ENCODE measurements at places on chromosomes 4 and X. TPM values are rescaled to one million over a fixed set of nuclear protein-coding genes. Genes with fewer than 3 reads are reported as not detected.

DNA sequence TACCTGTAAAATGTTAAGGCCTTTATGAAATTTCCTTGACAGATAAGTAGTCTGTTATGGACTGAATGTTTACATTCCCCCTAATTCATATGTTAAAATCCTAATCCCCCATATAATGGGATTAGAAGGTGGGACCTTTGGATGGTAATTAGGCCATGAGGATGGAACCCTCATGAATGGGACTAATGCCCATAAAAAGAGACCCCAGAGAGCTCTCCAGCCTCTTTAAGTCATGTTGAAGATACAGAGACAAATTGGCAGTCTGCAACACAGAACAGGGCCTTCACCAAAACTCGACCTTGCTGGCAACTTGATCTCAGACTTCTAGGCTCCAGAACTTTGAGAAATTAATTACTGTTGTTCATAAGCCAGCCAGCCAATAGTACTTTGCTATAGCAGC, 1344.5 kb upstream of the PCDH7 start:
- H3K4me1 ChIP-seq, result no peaks in the 10 kb centered on the region
- H3K27me3 ChIP-seq, result no peaks in the 10 kb centered on the region
- H3K4me3 ChIP-seq, result no peak overlapping the region
- H3K36me3 ChIP-seq, result no peaks in the 10 kb centered on the region
- DNase-seq, result no peak

DNA sequence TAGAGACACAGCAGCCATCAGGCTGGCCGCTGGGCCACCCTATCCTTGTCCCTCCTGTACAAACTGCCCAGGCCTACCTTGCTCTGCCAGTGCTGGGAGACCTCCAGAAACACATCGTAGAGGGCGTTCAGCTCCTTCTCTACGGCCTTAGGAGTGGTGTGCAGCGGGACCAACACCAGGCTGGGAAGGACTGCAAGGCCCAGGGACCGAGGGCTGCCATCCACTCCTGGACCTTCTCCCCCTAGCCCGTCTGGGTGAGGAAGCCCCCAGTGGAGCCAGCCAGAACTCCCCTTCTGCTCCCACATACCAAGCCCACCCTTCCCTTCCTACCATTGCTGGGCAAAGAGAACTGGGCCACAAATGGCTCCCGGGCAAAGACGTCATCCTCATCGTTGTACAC, 5.0 kb downstream of the RPL10 start:
- H3K4me3 ChIP-seq, result no peak overlapping the region
- H3K27me3 ChIP-seq, result no peaks in the 10 kb centered on the region
- peaks cover 27% of the 10 kb centered on the region for H3K36me3 ChIP-seq

DNA sequence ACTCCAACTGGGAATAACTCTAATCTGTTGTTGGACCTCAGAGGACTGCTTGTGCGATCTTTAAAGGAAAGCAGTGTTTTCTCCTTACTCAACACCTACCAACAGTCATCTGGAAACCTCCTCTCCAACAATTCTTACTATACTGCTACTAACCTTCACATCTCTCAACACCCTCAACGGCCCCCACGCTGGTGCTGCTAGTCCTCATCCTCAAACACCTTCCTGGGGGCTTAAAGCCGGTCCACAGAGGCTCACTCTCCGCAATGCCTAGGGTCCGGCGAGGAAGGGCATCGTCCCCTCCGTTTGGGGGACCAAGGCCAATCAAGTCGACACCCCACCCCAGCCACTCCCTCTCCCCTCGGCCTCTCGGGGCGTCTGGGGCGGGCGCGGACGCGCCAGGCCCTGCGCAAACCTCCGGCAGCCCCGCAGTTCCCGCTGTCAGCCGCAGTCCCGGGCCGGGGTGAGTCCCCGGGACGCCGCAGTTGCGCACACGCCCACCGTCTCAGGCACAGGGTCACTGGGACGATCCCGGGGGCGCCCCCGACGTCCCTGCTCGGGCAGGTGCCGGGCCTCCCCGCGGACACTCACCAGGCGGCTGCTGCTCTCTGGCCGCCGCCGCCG, 418 bp downstream of the TAB3 start:
- no peaks in the 10 kb centered on the region for H3K36me3 ChIP-seq
- DNase-seq, result no peak
- peak overlapping the region; percentile 84 for H3K27ac ChIP-seq
- no peaks in the 10 kb centered on the region for H3K27me3 ChIP-seq

- no peaks in the 10 kb centered on the region for H3K36me3 ChIP-seq
- no peaks in the 10 kb centered on the region for H3K4me1 ChIP-seq
- H3K27me3 ChIP-seq, result no peaks in the 10 kb centered on the region
- DNase-seq, result no peak
- H3K27ac ChIP-seq, result no peak overlapping the region
Observed at GRCh38 chrX:39150220-39150619, 349.0 kb downstream of the MID1IP1 start.

The MRFAP1 gene
- total RNA-seq, result 170 TPM

DNA sequence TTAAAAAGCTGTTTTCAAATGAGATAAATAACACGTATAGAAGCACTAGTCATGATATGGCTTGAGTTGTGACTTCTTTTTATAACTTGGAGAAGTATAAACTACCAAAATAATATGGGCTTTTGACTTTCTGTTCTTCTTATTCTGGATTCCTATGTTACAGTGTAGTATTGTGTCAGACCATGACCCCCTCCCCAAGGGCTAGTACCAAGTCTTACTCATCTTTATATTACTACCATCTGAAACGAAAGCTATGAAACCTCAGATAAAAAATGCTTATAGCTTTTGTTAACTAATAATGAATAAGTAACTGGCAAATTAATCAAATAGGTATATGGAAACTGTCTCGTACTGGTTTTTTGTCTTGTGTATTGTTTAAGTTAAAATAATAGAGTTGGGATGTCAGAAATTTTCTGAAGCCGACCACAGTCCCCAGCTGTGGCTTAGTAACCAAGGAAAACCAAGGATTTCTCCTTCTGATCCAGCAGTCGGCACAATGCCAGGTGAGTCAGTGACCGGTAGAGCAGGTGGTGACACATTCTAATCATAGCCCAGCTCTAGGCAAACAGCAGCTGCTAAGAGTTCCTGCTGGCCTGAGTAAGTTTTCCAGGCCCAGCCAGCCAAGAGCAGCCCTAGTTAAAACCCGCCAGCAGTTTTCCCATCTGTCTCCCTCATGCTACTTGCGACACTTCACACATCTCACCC, 163.3 kb upstream of the PRDX4 start:
- no peaks in the 10 kb centered on the region for H3K36me3 ChIP-seq
- peak; percentile 76 for DNase-seq
- no peaks in the 10 kb centered on the region for H3K27me3 ChIP-seq
- H3K27ac ChIP-seq, result peak overlapping the region; percentile 41
- no peaks in the 10 kb centered on the region for H3K4me1 ChIP-seq

DNA sequence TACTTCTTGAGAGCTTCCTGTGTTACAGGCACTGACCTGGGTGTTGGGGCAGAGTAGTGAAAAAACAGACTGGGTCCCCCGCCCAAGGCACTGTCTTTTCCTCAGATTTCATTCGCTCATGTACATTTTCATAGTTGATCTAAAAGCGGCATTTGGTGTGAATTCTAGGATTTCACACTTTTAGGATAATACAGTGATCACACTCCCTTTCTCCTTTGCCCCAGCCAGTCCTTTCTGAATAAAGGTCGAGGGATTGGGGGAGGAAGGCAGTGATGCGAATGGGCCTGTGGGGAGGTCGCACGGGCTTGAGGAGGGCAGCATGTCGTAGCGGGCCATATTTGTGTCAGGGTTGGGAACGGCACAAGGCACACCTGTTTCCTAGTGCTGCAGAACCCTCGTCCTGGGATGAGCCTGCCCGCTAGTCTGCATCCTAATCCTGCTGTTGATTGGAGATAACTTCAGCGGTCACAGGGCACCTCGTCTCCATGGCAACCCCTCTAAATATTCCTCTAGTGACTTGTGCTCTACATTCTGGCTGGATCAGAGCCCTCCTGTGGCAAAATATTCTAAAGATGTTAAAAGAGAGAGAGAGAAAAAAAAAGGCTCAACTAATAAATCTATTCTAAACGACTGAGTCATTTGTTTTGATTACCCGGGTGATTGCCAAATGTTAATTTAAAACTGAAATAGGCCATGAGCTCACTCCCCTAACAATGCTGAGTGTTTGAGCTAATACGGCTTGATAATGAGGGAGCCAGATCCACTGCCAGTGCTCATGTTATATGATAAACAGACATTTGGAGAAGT, 21.8 kb downstream of the FHL1 start:
- H3K27me3 ChIP-seq, result no peaks in the 10 kb centered on the region
- no peaks in the 10 kb centered on the region for H3K36me3 ChIP-seq
- H3K27ac ChIP-seq, result peak overlapping the region; percentile 76
- no peaks in the 10 kb centered on the region for H3K4me1 ChIP-seq

GRCh38 chr4:87120010-87120409, 100.4 kb downstream of the KLHL8 start:
- H3K27me3 ChIP-seq, result no peaks in the 10 kb centered on the region
- H3K4me3 ChIP-seq, result peak overlapping the region; percentile 36
- DNase-seq, result no peak
- no peaks in the 10 kb centered on the region for H3K4me1 ChIP-seq
- H3K27ac ChIP-seq, result peak overlapping the region; percentile 88

The ATP1B4 gene
- total RNA-seq, result 0.90 TPM

GRCh38 chr4:151524610-151525009, 115.6 kb downstream of the FHIP1A start:
- H3K4me3 ChIP-seq, result no peak overlapping the region
- no peaks in the 10 kb centered on the region for H3K36me3 ChIP-seq
- no peak overlapping the region for H3K27ac ChIP-seq

DNA sequence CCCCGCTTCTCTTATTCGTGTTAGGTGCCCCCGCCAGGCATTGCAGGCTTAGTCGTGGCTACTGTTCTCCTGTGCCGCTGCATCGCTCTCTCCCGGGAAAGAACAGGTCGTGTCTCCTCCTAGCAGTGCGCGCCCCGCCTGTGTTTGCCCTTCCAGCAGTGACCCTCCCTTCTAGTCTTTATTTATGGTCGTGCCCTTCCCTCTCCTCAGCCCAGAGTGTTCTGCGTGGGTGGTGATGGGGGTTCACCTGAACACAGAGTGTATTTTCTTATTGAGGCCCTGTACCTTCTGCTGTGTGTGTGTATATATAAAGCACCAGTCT, 15.2 kb downstream of the USP11 start:
- no peaks in the 10 kb centered on the region for H3K27me3 ChIP-seq
- H3K4me1 ChIP-seq, result no peaks in the 10 kb centered on the region
- DNase-seq, result no peak
- no peak overlapping the region for H3K4me3 ChIP-seq
- peaks cover 24% of the 10 kb centered on the region for H3K36me3 ChIP-seq

GRCh38 chr4:148097801-148098200, 344.4 kb downstream of the NR3C2 start:
- H3K36me3 ChIP-seq, result no peaks in the 10 kb centered on the region
- no peak overlapping the region for H3K27ac ChIP-seq
- no peaks in the 10 kb centered on the region for H3K27me3 ChIP-seq
- H3K4me1 ChIP-seq, result peaks cover 14% of the 10 kb centered on the region
- no peak for DNase-seq
- H3K4me3 ChIP-seq, result no peak overlapping the region

- H3K27ac ChIP-seq, result no peak overlapping the region
- no peaks in the 10 kb centered on the region for H3K27me3 ChIP-seq
- no peaks in the 10 kb centered on the region for H3K4me1 ChIP-seq
- DNase-seq, result no peak
Observed at GRCh38 chr4:131084997-131085396, 1989.0 kb downstream of the C4orf33 start.

The MAML3 gene
- total RNA-seq, result 5.8 TPM

- H3K4me3 ChIP-seq, result peak overlapping the region; percentile 76
- no peaks in the 10 kb centered on the region for H3K27me3 ChIP-seq
- no peaks in the 10 kb centered on the region for H3K4me1 ChIP-seq
- no peak for DNase-seq
- peak overlapping the region; percentile 93 for H3K27ac ChIP-seq
Observed at GRCh38 chr4:118279920-118280432, 72.8 kb downstream of the PRSS12 start.

GRCh38 chr4:81495345-81495744, 23.6 kb upstream of the RASGEF1B start:
- H3K27ac ChIP-seq, result no peak overlapping the region
- no peak overlapping the region for H3K4me3 ChIP-seq
- H3K36me3 ChIP-seq, result no peaks in the 10 kb centered on the region
- no peaks in the 10 kb centered on the region for H3K27me3 ChIP-seq
- no peak for DNase-seq

DNA sequence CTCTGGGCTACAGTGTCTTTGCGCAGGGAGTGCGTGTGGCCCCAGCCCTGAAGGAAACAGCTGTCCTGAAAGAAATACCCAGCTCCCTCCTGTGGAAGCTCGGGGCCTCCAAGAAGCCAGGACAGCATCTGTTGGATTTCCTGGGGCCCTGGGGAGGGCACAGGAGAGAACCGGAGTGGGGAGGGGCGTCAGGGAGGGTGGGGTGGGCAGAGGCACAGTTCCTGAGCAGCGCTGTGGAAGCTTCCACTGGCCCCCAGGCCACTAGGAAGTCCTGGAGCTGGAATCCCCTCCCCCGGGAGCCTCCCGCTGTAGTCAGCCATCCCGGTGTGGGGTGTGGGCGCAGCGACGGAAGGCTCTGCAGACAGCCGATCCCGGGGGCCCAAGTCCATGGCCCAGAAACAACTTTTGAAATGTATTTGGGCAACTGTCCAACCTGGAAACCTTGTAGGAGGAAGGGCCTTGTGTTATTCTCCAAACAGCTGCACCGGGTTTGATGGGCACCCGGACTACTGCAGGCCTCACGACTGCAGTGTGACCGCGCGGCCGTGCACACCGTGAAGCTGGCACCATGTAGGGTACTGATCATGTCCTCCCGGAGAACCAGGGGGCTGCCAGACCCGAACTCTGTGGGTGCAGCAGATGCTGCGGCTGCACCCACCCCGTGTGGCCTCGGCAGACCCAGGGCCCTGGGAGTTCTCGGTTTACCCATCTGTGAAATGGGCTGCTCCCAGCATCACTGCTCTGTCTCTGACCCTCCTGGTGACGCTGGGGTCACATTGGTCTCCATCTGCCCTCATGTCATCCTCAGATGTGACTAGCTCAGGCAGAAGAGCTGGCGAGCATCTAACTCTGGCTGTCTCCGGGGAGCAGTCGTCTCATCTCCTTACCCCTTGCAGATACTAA, 68.5 kb upstream of the HMX1 start:
- no peaks in the 10 kb centered on the region for H3K4me1 ChIP-seq
- H3K36me3 ChIP-seq, result no peaks in the 10 kb centered on the region
- no peak overlapping the region for H3K27ac ChIP-seq
- DNase-seq, result peak; percentile 28
- H3K27me3 ChIP-seq, result no peaks in the 10 kb centered on the region

The VEGFC gene
- 8.6 TPM for total RNA-seq

DNA sequence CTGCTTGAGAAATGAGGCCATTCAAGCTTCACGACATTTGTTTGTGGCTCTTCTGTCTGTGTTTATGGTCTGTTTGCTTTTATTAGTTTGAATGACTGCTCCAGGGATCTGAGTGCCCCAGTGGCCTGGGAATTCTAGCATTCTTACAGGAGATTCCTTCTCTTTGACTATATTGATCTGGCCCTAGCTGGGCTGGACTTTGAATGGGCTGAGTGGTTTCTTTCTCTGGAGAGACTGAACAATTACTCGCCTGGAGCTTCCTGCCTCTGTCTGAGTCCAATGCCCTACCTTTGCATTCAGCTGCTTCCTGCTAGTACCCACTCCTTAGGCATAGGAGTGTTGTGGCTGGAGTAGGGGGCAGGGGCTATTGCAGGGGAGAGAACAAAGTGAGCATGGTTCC, 51.2 kb upstream of the EDA start:
- no peaks in the 10 kb centered on the region for H3K27me3 ChIP-seq
- no peak overlapping the region for H3K4me3 ChIP-seq
- DNase-seq, result no peak
- no peak overlapping the region for H3K27ac ChIP-seq
- no peaks in the 10 kb centered on the region for H3K4me1 ChIP-seq

The TXK gene
- 0.35 TPM for total RNA-seq

- H3K27me3 ChIP-seq, result no peaks in the 10 kb centered on the region
- H3K4me3 ChIP-seq, result no peak overlapping the region
- H3K27ac ChIP-seq, result no peak overlapping the region
- H3K36me3 ChIP-seq, result no peaks in the 10 kb centered on the region
Observed at GRCh38 chrX:124736553-124737270, 390.3 kb downstream of the SH2D1A start.
